ENCODE measurements at places on chromosomes 11 and 22. TPM values are rescaled to one million over a fixed set of nuclear protein-coding genes. Genes with fewer than 3 reads are reported as not detected.

SCN3B gene
- 2.3 TPM for polyA plus RNA-seq

DERL3 gene
- polyA plus RNA-seq, result 0.98 TPM

ZNF74 gene
- polyA plus RNA-seq, result 9.3 TPM

ANGPTL5 gene
- 0.51 TPM for polyA plus RNA-seq

STX5 gene
- polyA plus RNA-seq, result 32.0 TPM

CLCF1 gene
- 9.2 TPM for polyA plus RNA-seq

BCO2 gene
- polyA plus RNA-seq, result 2.8 TPM

ACTN3 gene
- polyA plus RNA-seq, result 0.18 TPM

KDM2A gene
- 47.8 TPM for polyA plus RNA-seq

MMP12 gene
- polyA plus RNA-seq, result 0.62 TPM

TRPM5 gene
- polyA plus RNA-seq, result 0.05 TPM
